ENCODE measurements at places on chromosomes 2 and 18.

- DNase-seq = peak; percentile 28
Measured at GRCh38 chr2:219087361-219087760, 26.6 kb upstream of the IHH start.

DNA sequence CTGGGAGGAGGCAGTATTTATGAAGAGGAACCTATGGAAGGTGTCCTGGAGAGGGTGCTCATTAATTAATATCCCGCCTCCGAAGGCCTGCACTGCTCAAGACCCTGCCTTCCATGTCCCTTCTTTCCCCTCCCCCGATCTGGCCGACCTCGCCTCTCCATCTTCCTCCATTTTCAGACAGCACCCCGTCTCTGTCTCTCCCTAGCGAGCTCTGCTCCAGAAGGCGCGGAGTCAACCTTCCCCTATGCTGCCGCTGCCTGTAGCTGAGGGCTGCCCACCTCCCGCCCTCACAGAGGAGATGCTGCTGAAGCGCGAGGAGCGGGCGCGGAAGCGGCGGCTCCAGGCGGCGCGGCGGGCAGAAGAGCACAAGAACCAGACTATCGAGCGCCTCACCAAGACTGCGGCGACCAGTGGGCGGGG is 1.1 kb upstream of the WBP1 start:
- no peak for DNase-seq

DNA sequence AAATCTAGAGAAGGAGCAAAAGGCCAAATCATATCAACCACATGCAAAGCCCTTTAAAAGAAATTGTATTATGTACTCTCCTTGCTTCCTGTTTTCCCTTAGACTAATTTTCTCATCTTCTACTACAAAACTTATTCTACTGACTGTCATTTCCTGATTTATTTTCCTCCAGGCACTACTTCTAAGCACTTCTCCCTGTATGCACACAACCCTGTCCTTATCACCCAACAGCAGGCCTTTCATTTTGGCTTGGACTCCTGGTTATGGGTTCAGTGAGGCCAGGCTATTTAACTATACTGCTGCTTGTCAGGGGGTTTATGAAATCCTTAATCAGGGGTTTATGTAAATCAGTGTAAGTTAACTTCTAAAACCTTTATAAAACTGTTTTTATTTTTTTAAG is 205.1 kb upstream of the FAM98A start:
- DNase-seq = no peak

DNA sequence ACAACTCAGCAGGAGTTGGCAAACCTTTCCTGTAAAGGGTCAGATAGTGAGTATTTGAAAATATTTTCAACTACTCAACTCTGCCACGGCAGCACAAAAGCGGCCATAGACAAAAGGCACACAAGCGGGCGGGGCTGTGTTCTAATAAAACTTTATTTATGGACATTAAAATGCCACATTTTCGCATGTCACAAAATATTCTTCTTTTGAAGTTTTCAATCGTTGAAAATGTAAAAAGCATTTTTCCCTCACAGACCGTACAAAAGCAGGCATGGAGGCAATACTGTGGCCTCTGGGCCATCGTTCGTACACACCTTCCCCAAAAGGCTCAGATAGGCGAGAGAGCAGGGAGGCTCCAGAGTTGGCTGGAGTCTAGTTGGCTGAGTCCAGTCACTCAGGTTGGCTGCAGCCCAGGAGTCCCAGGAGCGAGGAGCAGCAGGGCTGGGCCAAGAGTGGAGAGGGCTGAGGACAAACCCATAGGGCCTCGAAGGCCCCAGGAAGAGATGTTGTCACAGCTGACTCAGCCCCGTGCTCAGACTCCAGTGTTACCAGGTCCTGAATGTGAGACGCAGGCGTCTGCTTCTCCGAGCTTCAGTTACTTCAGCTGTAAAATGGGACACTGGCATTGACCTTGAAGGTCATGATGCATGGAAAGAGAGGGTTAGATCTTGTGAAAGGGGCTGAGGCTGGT is 42.5 kb downstream of the SDC1 start:
- DNase-seq = no peak

DNA sequence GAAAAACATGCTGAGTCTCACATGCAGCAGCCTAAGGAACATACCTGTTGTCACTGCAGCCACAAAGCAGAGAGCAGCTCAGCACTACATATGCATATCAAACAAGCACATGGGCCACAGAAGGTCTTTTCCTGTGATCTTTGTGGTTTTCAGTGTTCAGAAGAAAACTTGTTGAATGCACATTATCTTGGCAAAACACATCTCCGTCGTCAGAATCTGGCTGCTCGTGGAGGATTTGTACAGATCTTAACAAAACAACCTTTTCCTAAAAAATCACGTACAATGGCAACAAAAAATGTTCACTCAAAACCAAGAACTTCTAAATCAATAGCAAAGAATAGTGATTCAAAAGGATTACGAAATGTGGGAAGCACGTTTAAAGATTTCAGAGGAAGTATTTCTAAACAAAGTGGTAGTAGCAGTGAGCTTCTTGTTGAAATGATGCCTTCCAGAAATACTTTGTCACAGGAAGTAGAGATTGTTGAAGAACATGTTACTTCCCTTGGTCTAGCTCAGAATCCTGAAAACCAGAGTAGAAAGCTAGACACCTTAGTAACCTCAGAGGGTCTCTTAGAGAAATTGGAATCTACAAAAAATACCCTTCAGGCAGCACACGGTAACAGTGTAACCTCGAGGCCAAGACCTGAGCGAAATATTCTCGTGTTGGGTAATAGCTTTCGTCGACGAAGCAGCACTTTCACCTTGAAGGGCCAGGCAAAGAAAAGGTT is 34.1 kb downstream of the ZNF407 start:
- no peak for DNase-seq

All from femur (tissue), 1 donor.